Epithelial cell of alveolus of lung (primary cell): ENCODE measurements at places on chromosomes 16 and 17. TPM values are rescaled to one million over a fixed set of nuclear protein-coding genes. Genes with fewer than 3 reads are reported as not detected.

Gene MYO15B
- 0.13 and 8.4 TPM in 2 replicates for total RNA-seq

Gene GSDMA
- total RNA-seq: not detected in 2 replicates

Gene MBTD1
- total RNA-seq: 2.7 and 14.5 TPM in 2 replicates

Gene SLC38A8
- not detected in 2 replicates for total RNA-seq

Gene PSMD11
- total RNA-seq: 28.8 and 61.5 TPM in 2 replicates

Gene CCL1
- total RNA-seq: not detected in 2 replicates
